HS-27A (cell line): ENCODE measurements at places on chromosomes 1 and 21.

GRCh38 chr21:42760361-42760950 is 107.0 kb downstream of the PDE9A start:
- DNase-seq, result no peak

- DNase-seq, result no peak
Observed at GRCh38 chr1:9101510-9102146, 27.3 kb downstream of the GPR157 start.

GRCh38 chr1:218866507-218866906 is 307.2 kb upstream of the LYPLAL1 start:
- DNase-seq, result no peak

DNA sequence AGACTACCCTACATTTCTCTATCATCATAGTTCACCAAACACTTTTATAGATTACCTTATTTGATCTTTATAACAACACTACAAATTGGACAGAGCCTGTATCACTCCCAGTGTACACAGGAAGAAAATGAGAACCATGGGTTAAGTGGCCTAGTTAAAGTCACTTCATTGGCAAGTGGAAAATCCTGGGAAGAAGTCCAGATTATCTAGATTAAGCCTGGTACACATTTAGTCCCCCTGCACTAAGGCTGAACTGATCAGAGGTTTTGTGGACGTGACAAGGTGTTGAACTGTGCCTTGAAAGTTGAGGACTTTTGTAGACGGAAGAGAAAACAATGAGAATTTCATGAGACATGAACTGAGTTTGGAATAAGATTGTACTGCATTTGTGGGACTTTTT is 7.5 kb upstream of the USH2A start:
- no peak for DNase-seq

GRCh38 chr1:237864338-237865244 is 26.1 kb downstream of the ZP4 start:
- no peak for DNase-seq

GRCh38 chr1:198678901-198679329 is 40.1 kb downstream of the PTPRC start:
- DNase-seq, result no peak

DNA sequence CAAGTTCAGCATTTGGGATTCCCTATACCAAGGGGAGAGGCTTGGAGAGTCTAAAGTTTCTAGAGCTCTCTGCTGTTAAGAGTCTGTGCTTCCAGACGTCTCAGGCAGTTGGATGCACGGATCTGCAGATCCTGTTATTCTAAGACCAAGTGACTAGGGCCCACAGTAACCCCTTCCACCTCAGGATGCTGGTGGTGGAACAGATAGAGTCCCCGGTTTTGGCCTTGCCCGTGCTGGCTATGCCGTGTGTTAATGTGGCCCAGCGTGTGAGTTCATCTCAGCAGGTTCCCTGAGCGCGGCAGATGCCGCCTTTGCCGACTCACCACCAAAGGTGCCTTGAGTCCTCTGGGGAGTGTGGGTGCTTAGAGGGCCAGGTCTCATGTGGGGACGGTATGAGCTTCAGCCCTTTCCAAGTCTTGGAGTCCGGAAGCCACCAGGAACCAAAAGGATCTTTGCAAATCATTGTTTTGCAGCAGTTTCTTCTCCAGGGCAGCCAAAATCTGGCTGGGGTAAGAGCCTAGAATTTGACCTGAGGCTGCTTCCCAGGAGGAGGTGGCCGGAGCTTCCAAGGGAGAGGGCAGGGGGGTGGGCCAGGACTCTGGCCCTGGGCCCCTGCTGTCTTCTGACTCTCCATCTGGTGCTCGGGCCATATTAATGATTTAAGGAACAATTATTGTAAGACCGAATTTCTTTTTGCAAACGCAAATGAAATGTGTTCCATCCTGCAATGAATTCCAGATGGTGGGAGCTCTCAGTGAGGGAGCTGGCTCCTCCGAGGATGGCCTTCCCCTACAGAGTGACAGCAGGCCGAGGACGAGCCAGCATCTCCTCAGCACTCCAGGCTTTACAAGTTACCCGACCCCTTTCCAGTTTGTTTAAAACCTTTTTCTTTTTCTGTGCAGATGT is 205.7 kb downstream of the FOXD2 start:
- DNase-seq, result no peak

DNA sequence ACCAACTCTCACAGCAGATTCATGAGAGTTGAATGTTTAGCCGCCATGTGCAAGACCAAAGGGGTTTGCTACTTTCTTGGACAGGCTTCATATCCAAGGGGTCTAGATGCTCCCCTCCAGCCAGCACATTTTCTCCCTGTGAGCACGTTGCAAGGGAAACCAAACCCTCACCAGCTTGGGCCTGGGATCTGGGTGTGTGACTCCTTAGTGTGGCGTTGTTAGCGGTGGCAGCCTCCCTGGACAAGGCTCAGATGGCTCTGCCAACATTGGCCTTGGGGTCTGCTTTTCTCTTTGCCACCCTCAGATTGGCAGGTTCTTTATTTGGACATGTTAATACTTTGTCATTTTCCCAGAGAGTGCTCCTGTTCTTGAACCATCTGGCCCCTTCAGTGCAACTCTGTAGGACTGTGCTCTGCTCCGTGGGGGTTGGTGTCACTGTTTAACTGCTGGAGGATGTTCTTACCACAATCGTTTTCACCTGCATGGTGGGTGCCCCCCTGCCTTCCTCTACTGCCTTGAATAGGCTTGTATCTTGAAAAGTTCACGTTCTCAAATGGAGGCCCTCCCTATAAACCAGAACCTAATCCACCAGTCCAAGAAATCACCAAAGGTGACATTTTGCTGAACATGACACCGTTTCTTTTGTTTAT is 13.4 kb downstream of the ABCG1 start:
- no peak for DNase-seq

- no peak for DNase-seq
Observed at GRCh38 chr1:203990118-203990517, 82.8 kb upstream of the SOX13 start.

- no peak for DNase-seq
Observed at GRCh38 chr1:89624314-89624713, 8.6 kb upstream of the LRRC8C start.

GRCh38 chr1:47418681-47419325 is 2.7 kb downstream of the FOXE3 start:
- no peak for DNase-seq

- no peak for DNase-seq
Observed at GRCh38 chr1:40732756-40733301, 41.3 kb downstream of the NFYC start.

GRCh38 chr1:217214551-217214950 is 416.3 kb downstream of the GPATCH2 start:
- DNase-seq, result no peak

DNA sequence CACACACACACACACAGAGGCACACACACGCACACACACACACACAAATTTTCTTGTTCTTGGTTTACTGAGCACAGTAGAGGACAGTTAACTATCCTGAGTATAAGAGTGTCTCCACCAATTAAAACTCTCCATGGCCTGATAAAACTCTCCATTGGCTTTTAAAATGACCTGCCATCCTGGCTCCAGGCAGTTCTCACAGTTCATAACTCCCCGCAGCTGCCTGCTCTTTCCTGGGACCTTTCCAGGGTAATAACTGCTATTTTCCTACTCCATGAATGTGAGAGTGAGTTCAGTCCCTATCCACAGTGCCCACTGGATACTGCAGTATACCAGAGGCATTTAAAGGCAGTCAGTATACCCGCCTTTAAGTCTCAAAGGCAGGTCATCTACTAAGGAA is 351.5 kb downstream of the PLPP3 start:
- DNase-seq, result no peak

GRCh38 chr1:40755067-40755466 is 28.5 kb upstream of the KCNQ4 start:
- no peak for DNase-seq

DNA sequence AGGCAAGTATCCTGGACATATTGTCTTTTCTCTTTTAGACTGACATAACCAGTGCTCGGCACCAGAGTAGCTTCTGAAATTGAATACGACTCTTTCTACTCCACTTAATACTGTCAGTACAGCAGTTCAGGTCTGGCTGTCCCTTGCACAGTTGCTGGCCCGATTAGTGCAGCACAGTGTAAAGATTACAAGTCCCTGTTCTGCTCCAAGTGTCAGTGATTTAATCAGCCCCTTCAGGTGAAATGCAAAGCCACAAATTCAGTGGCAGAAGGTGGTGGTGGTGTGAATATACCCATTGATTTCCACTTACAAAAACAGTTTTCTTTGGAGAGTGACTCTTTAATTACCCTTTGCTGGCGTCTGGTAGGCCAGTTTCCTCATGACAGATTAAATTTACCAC is 545.4 kb downstream of the ADGRL2 start:
- no peak for DNase-seq

DNA sequence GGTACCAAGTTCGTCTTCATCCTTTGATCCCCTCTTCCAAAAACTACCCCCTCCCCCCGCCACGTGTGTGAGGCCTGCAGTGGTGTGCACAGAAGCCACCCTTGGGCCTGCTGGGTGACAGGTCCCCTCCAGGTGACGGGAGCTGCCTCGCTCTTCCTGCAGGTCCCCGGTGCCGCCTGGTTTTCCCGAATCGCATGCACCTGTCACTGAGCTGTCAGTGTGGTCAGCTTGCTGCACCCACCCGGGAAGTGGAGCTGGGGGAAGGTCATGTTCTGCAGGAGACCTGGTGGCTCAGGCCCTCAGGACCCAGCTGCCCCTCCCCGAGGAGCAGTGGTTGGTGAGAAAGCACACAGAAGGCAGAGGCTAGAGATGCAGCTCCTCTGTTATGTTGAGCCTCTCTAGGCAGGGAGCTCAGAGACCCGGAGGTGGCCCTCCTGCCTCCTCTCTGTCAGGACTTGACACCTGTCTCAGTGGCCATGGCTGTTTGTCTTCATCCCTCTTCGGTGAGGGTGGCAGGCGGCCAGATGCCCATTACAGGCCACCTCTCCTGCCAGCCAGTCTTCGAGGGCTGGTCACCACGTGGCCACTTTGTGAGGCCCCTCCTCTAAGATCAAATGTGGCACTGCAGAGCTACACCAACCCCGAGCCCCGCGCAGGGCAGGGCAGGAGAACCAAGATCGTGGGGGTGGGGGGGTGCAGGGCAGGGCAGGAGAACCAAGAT is 60.9 kb downstream of the SKI start:
- no peak for DNase-seq

- DNase-seq, result no peak
Observed at GRCh38 chr21:44533891-44534627, 5.9 kb downstream of the KRTAP10-1 start.

DNA sequence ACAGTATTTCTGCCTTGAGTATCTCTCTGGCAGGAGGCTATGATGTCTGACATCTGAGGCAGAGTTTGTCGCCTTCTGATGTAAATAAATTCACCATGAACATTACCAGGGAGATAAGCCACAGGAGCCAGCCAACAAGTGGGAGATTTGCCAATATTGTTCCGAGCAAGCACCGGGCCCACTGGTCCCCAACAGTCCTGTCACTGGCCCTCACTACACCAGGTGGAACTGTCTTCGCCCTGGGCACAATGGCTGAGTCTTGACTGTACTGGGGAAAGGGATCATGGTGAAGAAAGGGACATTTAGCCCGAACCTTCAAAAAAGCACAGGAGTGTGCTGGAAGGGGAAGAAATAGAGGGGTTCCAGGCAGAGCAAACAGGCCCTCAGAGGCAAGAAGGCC is 57.4 kb downstream of the HMGB4 start:
- no peak for DNase-seq

- DNase-seq, result no peak
Observed at GRCh38 chr21:16073586-16073985, 343.8 kb downstream of the USP25 start.

- DNase-seq, result no peak
Observed at GRCh38 chr21:37074546-37074945, 1.5 kb downstream of the TTC3 start.

- no peak for DNase-seq
Observed at GRCh38 chr21:18424276-18424675, 20.7 kb upstream of the TMPRSS15 start.
